ENCODE measurements at places on chromosomes 13 and 19.

- no peak for DNase-seq
Observed at GRCh38 chr19:33706631-33707030, 84.9 kb downstream of the CHST8 start.

- DNase-seq: no peak
Observed at GRCh38 chr13:85638815-85639393, 160.3 kb downstream of the SLITRK6 start.

DNA sequence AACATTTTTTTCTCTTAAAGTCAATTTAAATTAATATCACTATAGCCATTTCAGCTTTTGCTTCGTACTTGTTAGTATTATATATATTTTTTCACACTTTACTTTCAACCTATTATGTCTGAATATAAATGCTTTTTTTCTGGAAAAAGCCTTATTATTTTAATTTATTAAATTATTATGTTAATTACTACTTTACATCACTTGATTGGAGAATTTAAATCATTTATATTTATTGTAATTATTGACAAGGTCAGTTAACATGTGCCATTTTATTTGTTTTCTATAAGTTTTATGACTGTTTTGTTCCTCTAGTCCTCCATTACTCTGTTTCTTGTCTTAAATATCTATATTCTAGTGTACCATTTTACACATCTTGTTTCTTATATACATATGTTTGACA lies 1333.4 kb upstream of the MIR17HG start:
- no peak for DNase-seq

DNA sequence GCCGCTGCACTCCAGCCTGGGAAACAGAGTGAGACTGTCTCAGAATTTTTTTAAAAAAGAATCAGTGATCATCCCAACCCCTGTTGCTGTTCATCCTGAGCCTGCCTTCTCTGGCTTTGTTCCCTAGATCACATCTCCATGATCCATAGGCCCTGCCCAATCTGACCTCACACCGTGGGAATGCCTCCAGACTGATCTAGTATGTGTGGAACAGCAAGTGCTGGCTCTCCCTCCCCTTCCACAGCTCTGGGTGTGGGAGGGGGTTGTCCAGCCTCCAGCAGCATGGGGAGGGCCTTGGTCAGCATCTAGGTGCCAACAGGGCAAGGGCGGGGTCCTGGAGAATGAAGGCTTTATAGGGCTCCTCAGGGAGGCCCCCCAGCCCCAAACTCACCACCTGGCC lies at the start of gene KLK2:
Gene KLK2 (plus strand): TSS at position 384 of the 400 bp plus-strand sequence. CDS start 35 bp downstream, outside the sequence.
- DNase-seq: no peak

DNA sequence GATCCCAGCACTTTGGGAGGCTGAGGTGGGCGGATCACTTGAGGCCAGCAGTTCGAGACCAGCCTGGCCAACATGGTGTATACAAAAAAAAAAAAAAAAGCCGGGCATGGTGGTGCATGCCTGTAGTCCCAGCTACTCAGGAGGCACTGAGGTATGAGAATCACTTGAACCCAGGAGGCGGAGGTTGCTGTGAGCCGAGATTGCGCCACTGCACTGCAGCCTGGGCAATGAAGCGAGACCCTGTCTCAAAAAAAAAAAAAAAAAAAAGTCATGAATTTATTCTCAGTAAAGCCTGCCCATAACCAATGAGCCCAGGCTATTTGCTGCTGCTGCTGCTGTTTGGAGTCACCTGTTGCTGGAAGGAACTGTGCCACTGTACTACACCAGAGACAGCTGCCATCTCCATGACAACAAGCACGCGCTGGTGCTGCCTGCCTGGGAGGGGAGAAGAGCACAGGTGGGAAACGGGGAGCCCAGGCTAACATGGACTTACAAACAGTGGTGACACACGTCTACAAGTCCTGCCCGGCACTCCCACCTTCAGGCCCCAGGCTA lies 11.3 kb downstream of the ZFR2 start:
- no peak for DNase-seq

GRCh38 chr19:47729468-47729798 lies 15.9 kb upstream of the NOP53 start:
- no peak for DNase-seq

GRCh38 chr13:64817691-64818090 lies 2412.4 kb downstream of the PCDH9 start:
- no peak for DNase-seq

GRCh38 chr19:892243-892893 lies 619 bp downstream of the MED16 start:
- DNase-seq: no peak

DNA sequence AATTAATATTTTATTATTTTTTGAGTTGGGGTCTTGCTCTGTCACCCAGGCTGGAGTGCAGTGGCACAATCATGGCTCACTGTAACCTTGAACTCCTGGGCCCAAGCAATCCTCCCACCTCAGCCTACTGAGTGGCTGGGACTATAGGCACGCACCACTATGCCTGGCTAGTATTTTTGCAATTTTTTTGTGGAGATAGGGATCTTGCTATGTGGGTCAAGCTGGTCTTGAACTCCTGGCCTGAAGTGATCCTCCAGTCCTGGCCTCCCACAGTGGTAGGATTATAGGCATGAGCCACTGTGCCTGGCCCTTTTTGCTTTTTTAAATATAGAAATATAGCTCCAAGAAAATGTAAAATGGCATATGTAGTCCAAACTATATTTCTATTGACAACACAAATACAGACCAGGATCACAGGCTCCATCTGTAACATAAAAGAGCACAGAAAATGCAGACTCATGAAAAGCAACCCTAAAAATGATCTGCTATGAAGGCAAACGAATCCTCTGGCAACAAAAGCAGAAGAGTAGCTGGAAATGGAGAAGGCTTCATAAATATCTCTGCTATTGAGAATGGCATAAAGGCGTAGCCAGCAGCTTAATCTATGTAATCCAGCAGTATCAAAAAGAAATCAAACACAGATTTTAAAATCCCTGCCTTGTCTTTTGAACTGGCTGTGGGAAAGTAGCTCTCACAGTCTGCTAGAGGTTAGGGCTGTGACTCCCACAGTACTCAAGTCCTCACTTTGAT lies 200.6 kb downstream of the LHFPL6 start:
- DNase-seq: no peak

DNA sequence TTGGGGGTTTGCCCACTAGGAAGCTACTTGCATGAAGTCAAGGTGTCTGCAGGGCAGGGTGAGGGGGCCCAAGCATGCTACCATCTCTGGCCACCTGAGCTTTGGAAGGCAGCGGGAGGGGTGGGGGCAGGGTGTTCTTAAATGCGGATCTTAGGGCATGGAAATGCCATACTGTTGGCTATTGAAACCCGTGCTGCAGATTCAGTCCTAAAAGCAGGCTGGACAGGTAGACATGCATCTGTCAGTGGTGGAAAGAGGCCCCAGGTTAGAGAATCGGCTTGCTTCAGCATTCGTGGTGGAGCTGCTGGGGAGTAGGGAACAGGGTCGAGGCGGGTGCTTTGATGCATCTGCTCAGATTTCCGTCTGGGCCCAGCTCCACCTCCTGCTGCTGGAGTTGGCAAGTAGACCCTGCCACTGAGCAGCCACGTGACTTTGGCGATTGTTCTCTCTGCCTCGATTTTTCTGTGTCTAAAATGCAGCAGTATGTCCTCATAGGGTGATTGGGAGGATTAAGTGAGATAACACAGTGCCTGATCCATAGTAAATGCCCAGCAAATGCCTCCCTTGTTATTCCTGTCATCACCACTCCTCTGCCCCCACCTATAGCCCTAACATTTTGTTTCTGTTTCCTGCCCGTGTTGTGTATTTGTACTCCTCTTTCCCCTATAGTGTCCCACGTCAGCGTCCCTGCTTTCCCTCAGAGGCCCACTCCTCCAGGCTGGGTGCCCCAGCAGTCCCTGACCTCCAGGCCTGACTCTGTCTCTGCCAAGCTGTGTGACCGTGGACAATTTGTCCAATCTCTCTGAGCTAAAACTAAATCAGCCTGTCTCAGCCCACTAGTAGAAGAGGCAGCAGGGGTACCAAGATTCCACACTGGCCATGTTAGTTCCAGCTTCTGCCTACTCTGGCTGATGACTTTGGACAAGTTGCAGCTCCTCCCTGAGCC lies 5.8 kb downstream of the PPP1R37 start:
- DNase-seq: no peak

GRCh38 chr13:59770451-59770850 lies 393.3 kb downstream of the DIAPH3 start:
- DNase-seq: no peak

DNA sequence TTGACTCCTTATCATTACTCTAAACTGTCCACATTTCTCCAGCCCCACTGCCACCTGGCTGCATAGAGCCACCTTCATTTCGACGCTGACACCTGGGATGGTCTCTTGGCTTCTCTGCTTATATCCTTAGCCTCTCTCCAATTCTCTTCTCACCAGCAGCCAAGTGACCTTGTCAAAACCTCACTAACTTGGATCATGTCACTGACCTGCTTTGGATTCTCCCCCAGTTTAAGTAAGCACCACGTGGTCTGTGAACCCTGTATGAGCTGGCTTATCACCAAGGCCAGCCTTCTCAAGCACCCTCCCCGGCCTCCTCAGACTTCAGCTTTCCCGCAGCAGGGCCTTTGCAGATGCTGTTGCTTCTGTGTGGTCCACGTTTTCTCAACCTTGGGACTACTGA lies 12.3 kb upstream of the GGACT start:
- DNase-seq: no peak

DNA sequence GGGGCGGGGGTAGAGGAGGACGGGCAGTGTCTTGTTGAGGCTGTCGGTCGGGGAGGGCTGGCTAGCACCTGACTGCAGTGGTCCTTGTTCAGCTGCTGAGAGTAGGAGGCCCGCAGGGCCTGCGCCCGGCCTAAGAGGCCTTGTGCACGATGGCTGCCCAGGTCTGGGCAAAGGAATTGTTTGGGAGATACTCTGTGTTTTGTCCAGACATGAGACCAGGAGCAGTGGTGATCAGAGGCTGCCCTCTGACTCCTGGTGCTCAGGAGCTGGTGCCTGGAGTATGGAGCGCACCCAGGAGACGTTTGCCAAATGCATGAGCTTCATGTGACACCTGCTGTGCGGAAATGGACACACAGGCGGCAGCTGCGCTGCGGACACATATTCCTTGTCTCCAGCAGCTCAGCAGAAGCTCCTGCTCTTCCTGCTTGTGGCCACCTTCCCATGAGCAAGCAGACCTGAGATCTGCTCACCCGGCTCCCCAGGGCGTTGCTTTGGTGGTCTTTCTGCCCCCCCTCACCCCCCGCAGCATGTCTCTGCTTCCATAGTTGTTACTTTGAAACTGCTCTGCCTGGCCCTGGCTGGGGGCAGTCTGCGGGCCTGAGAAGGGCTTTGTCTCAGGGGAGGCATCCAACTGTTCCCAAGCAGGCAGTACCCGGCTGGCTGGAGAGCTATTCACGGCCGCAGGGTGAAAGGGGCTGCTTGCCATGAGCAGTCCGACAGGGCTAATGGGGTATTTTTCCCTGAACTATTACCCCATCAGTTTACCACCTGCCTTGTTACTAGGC lies 163.9 kb downstream of the TEX29 start:
- no peak for DNase-seq

DNA sequence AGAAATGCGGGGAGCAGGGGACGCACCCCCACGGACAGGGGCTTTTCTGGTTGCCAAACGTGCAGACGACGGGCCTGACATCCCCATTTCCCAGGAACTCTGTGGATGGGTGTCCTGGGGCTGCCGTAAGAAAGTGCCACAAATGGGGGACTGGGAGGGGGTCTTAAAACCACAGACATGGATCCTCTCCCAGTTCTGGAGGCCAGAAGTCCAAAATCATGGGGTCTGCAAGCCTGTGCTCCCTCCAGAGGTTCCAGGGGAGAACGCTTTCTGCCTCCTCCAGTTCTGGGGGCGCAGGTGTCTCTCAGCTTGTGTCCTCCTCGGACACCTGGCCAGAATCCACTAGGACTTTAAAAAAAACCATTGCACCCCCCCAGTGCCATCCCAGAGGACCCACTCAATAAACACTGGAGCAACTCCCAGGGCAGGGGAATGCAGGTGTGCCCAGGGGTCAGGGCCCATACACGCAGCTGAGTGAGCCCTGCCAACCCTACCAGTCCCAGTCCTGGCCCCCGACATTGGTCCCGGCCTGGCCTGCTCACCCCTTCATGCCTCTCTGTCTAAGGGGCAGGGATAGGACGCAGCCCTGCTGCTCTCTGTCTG lies 103.9 kb downstream of the GADD45B start:
- DNase-seq: no peak

GRCh38 chr13:107969546-107969945 lies 245.8 kb downstream of the LIG4 start:
- DNase-seq: no peak

DNA sequence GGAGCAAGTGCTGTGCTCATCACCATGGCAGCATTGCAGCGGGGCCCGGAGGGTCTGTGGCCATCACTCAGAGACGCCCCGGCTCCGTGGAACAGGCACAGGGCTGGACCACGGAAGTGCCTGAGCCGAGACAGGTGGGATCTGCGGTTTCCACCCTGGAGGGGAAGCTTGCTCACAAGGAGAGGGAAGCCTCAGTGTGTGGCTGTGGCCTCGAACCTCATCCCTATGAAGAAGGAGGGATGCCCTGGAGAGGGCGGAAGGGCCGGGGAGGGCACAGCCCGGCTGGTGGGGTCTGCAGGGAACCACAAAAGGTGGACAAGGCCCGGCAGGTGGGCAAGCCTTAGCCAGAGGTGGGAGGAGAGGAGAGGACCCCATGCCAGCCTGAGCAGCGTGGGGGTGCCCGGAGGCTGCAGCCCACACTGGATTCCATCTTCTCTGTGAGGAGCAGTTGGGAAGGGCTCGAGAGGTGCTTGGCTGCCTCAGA lies 30.4 kb upstream of the TMEM255B start:
- DNase-seq: no peak

DNA sequence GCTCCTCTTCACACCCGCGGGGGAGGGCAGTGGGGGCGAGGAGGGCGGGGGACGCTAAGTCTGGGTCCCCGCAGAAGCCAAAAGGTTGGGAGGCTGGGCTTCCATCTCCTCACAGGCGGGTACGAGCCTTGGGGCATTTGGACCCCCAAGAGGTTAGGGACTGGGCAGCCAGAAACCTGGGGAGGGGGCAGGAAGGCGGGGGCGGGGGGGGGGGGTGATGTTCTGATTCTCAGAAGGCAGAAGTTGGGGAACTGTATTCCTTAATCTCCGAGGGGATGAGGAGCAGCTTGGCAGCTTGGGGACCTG lies 5.1 kb downstream of the BCL3 start:
- no peak for DNase-seq

DNA sequence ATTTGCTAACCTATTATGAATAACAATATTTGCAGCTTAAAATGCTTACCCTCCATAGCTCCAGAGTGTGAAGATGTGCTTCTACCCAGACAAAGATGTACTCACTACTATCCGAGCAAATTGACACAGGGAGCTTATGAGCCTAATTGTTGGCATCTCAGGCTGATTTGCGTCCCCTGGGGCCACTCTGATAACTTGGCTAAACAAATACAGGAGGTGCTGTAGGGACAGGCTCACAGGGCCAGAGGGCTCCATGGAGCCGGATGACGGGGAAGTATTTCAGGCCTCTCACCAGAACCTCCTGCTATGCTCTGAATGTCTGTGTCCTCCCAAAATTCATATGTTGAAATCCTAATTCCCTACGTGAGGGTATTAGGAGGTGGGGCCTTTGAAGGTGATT lies 26.7 kb upstream of the C19orf12 start:
- DNase-seq: no peak
